ENCODE measurements at places on chromosomes 7 and 10. TPM values are rescaled to one million over a fixed set of nuclear protein-coding genes. Genes with fewer than 3 reads are reported as not detected.

Gene TEX36
- not detected for total RNA-seq

Gene CLDN15
- total RNA-seq = 2.1 TPM

Gene BPGM
- 13.1 TPM for total RNA-seq

Gene TMEM26
- 0.09 TPM for total RNA-seq

Gene ENTPD1
- total RNA-seq = 4.4 TPM

Gene CASP7
- 43.8 TPM for total RNA-seq

Gene TDRD1
- not detected for total RNA-seq

Gene TFEC
- 0.09 TPM for total RNA-seq

Gene CLDN3
- total RNA-seq = not detected

Gene MYO1G
- total RNA-seq = 0.17 TPM

Gene GFRA1
- total RNA-seq = 5.1 TPM

Gene CLCN1
- not detected for total RNA-seq

Gene FAM171A1
- 41.9 TPM for total RNA-seq

Gene PIP
- not detected for total RNA-seq
